ENCODE measurements at places on chromosomes 2 and 18.

GRCh38 chr18:63236921-63237846 is 82.4 kb downstream of the BCL2 start:
- no peak for DNase-seq

GRCh38 chr18:77071711-77072292 is 60.8 kb downstream of the MBP start:
- peak; percentile 49 for DNase-seq

GRCh38 chr2:111663471-111664274 is 220.3 kb downstream of the ANAPC1 start:
- DNase-seq, result no peak

DNA sequence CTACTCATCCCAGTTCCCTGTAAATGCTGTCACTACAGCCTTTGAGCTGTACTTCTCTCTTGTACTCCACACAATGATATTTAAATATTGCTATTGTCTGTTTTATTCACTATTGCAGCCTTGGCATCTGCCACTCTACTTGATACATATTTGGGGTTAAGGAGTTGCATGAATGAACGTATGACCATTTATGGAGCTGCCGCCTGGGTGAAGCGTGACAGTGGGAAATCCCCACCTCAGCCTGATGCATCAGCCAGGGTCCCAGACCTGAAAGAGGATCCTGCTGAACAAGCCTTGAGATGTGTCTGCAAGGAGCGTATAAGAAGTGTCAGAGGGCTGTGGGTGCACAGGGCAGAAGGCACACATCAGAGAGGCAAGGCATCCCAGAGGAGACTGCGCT is 39.1 kb downstream of the MRPL35 start:
- no peak for DNase-seq

DNA sequence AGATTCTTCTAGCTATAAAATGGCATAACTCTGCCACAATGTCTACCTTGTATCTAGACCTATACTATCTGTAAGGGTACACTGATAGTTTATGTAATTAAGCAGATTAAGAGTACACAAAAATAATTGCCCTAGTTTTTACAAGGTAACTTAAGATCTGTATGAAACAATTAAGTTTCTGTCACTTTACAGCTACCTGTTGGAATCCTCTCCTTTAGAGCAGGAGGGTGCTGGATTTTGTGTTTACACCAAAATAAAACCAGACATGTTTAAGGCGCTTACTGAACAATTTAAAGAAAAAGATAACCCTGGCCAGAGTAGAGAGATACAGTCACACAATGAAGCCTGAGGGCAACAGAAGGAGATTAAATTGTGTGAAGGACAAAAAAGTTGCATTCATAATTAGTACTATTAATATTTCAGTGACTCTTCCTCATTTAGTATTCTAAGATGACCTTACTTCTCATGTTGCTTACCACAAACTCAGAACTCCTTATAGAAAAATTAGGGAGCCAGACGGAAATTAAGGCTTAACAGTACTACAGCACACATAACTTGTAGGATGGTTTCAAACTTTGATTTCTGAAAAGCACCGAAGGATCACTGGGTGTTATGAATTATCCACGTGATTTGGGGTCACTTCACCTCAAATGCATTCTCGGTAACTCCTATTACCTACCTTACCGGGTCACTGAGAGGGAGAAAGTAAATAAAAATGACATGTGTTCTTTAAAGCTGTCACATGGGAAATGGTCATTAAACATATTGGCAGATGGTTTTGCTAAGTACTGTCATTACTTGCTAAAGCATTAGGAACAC is 1.0 kb downstream of the DARS1 start:
- no peak for DNase-seq

GRCh38 chr2:85705680-85706039 is 11.5 kb downstream of the GNLY start:
- DNase-seq, result no peak

- no peak for DNase-seq
Measured at GRCh38 chr2:71070294-71071093, 2.0 kb downstream of the NAGK start.

DNA sequence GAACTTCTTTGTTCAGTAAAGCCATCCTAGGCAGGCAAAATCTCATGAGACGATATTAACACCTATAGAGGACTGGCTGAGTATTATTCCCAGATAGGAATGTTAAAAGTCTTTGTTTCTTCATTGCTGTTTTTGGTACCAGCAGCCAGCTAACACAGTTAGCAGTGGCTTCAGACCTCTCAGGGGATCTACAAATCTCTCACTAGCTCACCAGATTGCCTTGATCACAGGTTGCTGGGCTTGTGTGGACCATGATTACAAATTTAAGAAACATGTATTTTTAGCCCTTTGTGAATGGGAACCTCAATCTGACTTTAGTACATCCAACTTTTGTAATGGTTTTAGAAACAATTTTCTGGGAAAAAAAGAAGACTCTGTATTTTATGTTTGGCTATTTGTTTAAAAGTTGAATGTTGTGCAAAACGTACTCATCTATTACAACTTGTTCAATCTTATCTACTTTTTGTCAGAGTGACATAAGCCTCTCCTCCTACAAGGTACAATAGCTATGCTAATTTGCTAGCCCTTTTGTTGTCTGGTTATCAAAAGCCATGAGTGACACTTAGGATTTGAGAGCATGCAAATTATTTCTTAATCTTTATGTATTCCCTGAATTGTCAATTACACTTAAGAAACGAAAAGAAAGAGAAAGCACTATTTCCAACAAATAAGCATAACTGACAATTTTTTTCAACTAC is 693.1 kb downstream of the ERBB4 start:
- no peak for DNase-seq

GRCh38 chr2:98350411-98350810 is 4.2 kb downstream of the CNGA3 start:
- DNase-seq, result no peak

- DNase-seq, result no peak
Measured at GRCh38 chr18:7727361-7728076, 160.4 kb downstream of the PTPRM start.

DNA sequence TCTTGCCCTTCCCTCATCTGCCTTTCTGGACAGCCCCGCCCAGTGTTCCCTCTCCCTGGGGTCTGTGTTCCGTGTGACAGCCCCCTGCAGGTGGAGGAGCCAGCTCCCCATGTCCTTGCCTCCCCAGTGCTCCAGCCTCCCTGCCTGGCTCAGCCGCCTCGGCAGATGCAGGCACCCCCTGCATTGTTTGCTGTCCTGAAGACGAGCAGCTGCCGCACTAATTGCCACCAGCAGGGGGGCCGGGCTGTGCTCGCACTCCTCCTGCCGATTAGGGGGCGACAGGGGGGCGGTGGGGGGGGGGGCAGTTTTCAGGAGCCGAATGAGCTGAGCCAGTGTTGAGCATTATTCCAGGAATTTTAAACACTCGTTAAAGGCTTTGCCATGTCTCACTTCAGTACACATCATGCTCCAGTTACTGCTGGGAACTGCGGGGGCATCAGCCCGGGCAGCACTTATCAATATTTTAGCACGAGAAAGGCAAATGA is 23.3 kb downstream of the SIX3 start:
- DNase-seq, result no peak

- no peak for DNase-seq
Measured at GRCh38 chr2:70785137-70785911, 5.1 kb downstream of the FIGLA start.

- no peak for DNase-seq
Measured at GRCh38 chr2:72127401-72128058, 20.1 kb downstream of the CYP26B1 start.

GRCh38 chr2:15177103-15177502 is 384.0 kb downstream of the NBAS start:
- peak; percentile 24 for DNase-seq

GRCh38 chr2:98583816-98584618 is 24.3 kb downstream of the COA5 start:
- no peak for DNase-seq

GRCh38 chr2:167400546-167400945 is 512.3 kb downstream of the XIRP2 start:
- DNase-seq, result no peak

DNA sequence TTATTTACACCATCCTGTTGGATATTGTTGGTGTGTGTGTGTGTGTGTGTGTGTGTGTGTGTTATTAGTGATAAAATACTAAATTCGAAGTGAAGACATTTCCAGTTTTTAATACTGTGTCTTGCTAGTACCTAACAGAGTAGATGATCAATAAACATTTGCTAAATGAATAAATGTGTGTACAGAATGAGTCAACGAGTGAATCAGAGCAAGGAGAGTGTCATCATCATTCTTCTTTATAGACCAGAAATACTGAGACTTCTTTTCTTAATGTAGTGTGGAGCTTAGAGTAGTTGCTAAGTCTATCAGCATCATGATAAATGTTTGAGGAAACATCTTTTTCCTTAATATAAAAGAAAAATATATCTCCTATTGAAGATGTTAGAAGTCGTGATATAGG is 169.7 kb upstream of the SATB2 start:
- no peak for DNase-seq

- no peak for DNase-seq
Measured at GRCh38 chr2:132651115-132652045, 18.6 kb downstream of the LYPD1 start.

- DNase-seq, result no peak
Measured at GRCh38 chr2:69916106-69916505, 1.2 kb downstream of the MXD1 start.

- no peak for DNase-seq
Measured at GRCh38 chr18:74397572-74397971, 59.5 kb downstream of the DIPK1C start.

DNA sequence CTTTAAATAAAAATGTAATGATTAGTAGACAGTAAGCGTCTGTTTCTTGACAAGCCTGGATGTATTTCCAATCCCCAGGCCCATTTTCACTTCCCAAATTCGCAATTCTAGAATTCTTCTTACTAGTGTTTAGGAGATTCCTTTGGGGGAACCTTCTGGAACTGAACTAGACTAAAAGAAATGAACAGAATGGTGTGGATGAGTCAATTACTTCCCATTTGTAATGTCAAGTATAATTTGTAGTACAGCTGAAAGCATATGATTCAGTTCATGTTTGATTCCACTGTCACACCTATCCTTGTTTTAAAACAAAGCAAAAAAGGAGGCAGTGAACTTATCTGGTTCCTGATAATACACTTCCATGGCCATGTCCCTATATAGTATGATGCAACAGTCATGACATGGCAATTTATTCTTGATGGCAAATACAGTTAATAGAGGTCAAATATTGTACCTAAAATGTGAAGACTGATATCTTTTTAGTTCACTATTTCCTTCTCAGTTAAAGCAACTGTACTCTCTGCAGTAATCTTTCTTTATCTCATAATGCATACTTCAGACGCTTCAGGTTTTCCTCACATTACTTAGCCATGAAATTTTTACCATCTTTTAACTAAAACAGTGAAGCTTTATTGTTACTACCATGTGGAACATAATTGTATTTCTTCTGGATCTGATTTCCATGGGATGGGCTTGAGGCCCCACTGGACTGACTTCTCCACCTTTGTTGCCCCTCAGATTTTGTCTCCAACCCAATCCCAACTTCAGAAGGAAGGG is 2.0 kb downstream of the IDH1 start:
- no peak for DNase-seq

- no peak for DNase-seq
Measured at GRCh38 chr18:79690586-79691482, 11.2 kb downstream of the CTDP1 start.

DNA sequence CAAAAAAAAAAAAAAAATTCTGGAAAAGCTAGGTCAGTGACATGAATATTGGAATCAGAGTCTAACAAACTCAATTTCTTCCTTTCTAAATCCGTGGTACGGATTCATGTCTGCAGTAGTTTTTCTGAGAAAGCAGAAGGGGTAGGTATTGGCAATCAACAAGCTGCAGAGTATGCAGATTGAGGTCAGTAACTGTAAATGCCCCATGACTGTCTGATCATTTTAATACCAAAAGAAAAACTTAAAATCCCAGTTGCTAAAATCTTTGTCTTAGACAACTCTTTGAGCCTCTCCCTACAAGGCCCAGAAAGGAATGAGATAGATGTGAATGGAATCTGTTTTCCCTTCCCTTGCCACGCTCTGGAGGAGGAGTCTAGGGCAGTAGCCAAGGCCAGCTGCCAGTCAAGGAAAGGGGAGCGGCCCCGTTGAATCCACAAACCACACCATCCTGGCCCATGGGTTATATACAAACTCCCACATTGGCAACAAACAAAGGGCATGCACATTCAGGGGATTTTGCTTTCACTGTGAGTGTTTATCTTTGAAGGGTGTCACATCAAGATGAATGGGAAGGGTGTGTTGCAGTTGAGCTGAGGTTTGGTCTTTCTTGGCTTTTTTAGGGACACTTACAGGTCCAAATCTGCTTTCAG is 6.1 kb upstream of the CASP8 start:
- DNase-seq, result no peak

DNA sequence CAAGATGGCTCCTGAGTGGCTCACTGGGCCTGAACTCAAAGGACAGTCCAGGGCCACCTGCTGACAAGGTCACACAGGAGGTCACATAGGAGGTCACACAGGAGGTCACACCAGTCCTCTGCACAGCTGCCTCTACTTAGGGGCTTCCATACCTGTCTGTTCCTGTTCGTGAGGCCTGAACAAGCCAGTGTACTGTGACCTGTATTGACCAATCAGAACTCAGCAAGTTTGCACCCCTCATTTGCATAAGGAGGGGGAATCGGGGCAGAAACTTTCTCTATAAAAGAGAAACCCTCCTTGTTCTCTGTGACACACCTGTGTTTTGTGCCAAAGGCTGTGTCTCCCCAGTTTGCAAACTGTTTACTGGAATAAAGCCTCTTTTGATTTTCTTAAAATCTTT is 478.9 kb downstream of the EIPR1 start:
- no peak for DNase-seq

DNA sequence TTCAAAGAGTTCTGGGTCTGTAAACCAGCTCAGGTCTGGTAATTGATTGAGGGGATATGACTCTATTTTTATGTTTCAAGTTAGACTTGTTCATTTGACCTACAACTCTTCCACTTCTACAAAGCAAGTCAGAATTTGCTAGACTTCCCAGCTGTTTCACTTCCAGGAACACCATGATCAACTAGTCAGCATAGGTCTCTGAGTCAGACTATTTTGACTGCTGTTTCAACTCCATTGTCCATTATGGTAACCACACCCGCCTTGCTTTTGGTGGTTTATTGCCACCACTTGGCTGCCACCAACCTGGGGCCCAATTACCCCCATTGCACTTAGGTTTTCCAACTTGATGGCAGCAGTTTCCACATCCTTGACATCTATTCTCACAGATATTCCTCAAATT is 116.6 kb downstream of the LAMA3 start:
- DNase-seq, result no peak

- no peak for DNase-seq
Measured at GRCh38 chr2:127313406-127313805, 19.5 kb upstream of the ERCC3 start.

DNA sequence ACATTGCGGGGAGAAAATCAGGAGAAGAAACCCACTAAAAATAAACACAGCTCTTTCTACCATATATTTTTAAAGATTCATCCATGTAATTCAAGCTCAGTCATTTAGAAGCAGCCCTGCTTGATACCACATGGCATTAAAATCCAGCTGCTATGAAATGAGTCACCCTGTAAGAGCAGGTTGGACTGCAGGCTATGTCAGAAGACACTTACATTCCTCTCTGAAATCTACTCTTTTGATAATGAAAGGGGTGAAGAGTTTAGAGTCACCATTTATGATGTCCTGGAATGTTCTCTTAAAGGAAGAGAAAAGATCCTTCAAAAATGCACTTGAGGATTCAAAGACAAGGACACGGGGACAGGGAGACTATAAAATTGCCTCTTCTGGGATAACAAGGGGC is 100.6 kb upstream of the APCDD1 start:
- DNase-seq, result no peak
